B cell (primary cell): ENCODE measurements at places on chromosomes 12 and 14. TPM values are rescaled to one million over a fixed set of nuclear protein-coding genes. Genes with fewer than 3 reads are reported as not detected.
A peak's percentile ranks its signal among the peaks of the same experiment; 100 is the strongest.

DNA sequence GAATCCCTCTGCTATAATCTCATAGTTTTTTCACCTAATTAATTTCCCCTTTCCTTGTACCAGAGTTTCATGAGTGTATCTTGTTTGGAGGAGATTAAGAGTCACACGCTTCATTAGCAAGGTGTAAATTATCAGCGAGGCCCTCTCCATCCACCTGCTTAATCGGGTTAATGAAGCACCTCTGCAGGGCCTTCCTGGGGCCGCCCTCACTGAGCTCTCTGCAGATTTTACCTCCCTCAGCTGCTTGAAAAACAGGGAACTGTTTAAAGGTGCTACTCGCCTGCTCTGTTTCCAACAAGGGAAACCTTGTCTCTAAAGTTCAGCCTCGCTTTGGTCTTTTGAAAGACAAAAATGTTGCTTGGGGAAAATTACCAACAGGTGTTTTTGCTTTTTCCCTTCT, 35.8 kb downstream of the OTX2 start:
- H3K27ac ChIP-seq = no peak overlapping the region
- DNase-seq = no peak

The PKP2 gene
- not detected in 2 replicates for polyA plus RNA-seq

The PROX2 gene
- polyA plus RNA-seq = 0.03 and 0.04 TPM in 2 replicates

The PIANP gene
- 0.23 and 0.24 TPM in 2 replicates for polyA plus RNA-seq

DNA sequence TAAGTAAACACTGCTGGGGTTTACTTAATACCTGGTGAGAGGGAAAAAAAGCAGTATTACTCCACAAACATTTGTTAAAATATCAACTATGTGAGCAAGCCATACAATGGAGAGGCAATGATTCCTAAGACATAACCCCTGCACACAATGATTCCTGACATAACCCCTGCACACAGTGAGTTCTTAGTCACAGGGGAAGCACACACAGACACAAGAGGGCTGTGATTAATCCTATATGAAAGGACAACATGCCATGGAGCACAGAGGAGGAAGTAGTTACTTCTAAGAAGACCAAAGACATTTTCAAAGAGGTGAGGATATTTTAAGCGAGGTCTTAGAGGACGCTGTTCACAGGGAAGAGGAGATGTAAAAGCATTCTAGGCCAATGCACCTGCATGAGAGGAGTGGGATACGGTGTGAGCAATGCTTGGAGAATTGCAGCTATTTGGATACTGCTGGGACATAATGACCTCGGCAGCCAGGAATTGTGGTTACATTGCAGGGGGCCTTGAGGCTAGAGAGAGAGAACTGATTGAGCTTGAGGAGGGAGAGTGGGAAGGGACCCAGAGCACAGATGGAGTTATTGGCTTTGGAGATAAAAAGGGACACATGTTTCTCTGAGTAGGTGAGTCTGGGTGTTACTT, 211.9 kb downstream of the APAF1 start:
- no peaks in the 10 kb centered on the region for H3K36me3 ChIP-seq
- no peaks in the 10 kb centered on the region for H3K27me3 ChIP-seq

DNA sequence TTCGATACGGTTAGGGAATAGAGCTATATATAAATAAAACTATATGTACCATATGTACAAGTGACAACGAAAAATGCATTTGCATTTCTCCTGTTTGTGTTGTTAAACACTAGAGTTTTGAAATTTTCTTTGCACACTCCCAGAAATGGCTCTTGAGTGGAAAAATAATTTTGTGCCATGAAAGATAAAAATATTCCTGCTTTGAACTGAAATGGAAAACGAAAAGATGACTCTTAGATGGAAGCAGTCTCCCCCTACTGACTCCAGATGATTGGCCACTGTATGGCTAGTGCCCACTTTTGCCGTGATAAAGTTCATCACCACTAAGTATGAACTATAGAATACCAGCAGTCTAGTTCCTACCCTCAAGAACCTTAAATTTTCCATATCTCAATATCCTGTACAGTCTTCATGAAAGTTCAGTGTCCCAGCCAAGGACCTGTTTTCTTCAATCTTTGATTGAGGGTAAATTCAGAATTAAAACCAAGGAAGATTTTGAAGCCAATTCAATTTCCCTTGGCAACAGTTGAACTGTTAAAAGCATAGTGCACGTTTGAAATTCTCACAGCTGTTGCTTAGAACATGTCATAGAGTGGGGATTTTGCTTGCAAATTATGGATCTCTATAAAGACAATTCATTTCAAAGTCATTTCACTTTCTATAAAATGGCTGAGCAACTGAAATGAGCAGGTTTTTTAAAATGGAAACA, 1.6 kb upstream of the PPP2R5E start:
- H3K27ac ChIP-seq = no peak overlapping the region
- DNase-seq = no peak
- no peak overlapping the region for H3K4me3 ChIP-seq
- H3K4me1 ChIP-seq = peaks cover 21% of the 10 kb centered on the region

DNA sequence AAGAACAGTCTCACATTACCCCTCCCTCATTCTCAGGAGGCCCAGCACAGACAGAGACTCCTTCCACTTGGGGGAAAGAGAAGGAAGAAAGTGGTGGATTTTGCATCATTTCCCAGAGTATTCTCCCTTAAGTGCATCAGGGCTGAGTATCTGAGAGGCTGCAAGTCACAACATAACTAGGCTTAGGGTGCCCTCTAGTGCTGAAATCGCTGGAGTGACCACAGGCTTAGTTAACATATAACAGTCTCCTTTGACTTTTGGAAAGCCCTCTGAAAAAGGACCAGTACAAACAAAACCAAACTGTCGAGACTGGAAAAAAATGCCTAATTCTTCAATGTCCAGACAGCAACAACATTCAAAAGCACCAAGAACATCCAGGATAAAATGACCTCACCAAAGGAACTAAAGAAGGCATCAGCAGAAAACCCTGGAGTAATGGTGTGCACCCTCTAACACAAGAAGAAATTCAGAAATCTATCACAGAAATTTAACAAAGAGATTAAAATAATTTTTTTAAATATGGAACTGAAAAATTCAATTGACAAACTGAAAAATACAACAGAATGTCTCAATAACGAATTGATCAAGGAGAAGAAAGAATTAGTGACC, 412.3 kb downstream of the RPS29 start:
- H3K27ac ChIP-seq = no peak overlapping the region
- DNase-seq = peak; percentile 81
- H3K27me3 ChIP-seq = no peaks in the 10 kb centered on the region

The BIN2 gene
- 100 and 101 TPM in 2 replicates for polyA plus RNA-seq

GRCh38 chr12:42315108-42315507, 10.8 kb downstream of the ZCRB1 start:
- H3K27ac ChIP-seq = no peak overlapping the region
- no peaks in the 10 kb centered on the region for H3K27me3 ChIP-seq
- no peak for DNase-seq
- H3K36me3 ChIP-seq = peaks cover 4% of the 10 kb centered on the region
- H3K4me3 ChIP-seq = no peak overlapping the region
- no peaks in the 10 kb centered on the region for H3K4me1 ChIP-seq

DNA sequence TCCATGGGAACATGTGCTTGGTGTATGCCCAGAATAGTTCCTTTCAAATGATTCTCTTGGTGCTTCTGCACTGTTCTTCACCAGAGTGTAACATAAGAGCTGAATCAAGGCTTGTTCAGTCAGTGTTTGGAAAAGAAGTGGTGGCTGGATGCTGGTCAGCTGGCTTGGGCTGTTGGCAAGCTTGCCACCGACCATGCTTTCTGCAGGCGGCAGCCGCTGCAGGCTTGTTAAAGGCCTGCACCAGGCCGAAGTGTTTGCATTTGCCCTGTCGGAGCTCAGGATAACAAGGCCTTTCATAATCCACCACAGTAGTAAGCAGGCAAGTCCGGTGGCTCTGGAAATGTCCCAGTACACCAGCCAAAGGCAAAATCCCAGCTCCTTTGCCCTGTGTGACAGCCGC, 26.9 kb downstream of the DAAM1 start:
- H3K27me3 ChIP-seq = no peaks in the 10 kb centered on the region
- H3K4me3 ChIP-seq = no peak overlapping the region
- H3K4me1 ChIP-seq = peaks cover 5% of the 10 kb centered on the region
- no peaks in the 10 kb centered on the region for H3K36me3 ChIP-seq
- H3K27ac ChIP-seq = no peak overlapping the region

The BBS10 gene
- polyA plus RNA-seq = 1.9 TPM in 2 replicates

The SLC38A6 gene
- polyA plus RNA-seq = 6.2 and 6.4 TPM in 2 replicates

DNA sequence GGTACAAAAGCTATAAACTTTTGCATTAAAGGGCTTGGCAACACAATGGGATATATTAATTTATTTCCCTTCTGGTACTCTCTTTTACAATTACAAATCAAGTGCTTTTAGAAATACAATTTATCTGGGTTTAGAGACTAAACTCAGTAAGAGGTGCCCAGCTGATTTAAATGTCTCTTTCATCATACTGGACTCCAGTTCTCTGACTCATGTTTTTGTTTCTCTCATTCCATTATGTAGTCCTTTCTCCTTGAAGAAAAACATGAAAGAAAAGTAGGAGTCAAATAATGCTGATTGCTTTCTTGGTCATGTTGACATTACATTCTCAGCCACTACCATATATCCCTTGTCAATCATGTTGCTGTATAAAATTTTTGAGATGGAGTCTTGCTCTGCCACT, 36.3 kb upstream of the CFL2 start:
- H3K4me1 ChIP-seq = no peaks in the 10 kb centered on the region
- no peaks in the 10 kb centered on the region for H3K27me3 ChIP-seq
- H3K4me3 ChIP-seq = no peak overlapping the region
- no peaks in the 10 kb centered on the region for H3K36me3 ChIP-seq

GRCh38 chr12:3342051-3342450, 149.0 kb upstream of the PRMT8 start:
- H3K4me1 ChIP-seq = no peaks in the 10 kb centered on the region
- H3K27ac ChIP-seq = no peak overlapping the region
- H3K27me3 ChIP-seq = peaks cover 17% of the 10 kb centered on the region
- peak; percentile 15 for DNase-seq

- peaks cover 69% of the 10 kb centered on the region for H3K4me1 ChIP-seq
- H3K27ac ChIP-seq = peak overlapping the region; percentile 66
- H3K36me3 ChIP-seq = peaks cover 17% of the 10 kb centered on the region
- DNase-seq = no peak
Observed at GRCh38 chr12:64681200-64682052, 71.1 kb downstream of the RASSF3 start.

DNA sequence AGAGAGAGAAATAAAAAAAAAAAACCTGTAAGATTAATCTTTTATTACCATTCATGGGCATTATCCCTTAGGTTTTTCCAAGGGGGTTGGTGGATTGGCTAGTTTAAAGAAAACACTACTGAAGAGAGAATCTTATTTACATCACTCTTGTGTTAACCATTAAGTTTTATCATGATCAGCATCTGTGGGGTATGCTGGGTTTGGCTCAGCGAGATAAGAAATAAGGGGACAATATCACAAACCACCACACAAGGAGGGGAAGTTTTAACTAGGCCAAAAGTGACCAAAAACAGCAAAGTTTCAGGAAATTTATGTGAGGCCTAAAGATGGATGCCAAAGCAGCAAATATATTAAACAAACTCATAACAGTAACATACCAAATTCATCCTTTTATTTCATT, 548.6 kb downstream of the SLC16A7 start:
- no peak for DNase-seq
- H3K4me1 ChIP-seq = no peaks in the 10 kb centered on the region
- H3K27me3 ChIP-seq = no peaks in the 10 kb centered on the region
- no peak overlapping the region for H3K27ac ChIP-seq
- H3K36me3 ChIP-seq = no peaks in the 10 kb centered on the region

DNA sequence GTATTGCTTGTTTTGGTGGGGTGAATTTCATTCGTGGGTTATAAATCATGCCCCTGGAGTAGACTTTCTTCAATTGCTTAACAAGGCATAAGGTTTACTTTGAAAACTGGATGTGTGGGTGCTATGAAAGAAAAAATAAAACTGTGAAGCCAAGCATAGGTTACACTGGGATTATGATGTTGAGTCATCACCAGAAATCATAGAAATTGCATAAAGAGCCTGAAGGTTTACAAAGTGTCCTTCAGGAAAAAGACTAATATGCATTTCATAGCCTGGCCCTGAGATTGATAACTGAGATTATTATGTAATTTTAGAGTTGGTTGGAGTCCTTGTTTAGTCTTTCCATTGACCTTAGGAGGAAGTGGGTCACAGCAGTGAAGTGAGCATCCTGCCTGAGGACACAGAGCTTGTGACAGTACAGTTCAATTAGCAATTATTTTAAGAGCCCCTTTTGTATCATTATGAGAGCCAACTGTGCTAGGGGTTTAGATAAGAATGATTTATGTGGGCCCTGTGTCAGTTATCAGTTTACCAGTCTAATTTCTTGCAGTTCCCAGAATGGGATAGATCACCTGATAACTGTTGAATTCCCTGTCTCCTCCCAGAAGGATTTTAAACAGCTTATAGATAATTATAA, 13.6 kb downstream of the LRRK2 start:
- H3K4me3 ChIP-seq = no peak overlapping the region
- no peak for DNase-seq
- H3K4me1 ChIP-seq = peaks cover 43% of the 10 kb centered on the region
- H3K36me3 ChIP-seq = peaks cover 43% of the 10 kb centered on the region

The IAPP gene
- not detected in 2 replicates for polyA plus RNA-seq

The ADGRD1 gene
- polyA plus RNA-seq = 1.7 and 2.2 TPM in 2 replicates

- DNase-seq = no peak
- H3K36me3 ChIP-seq = no peaks in the 10 kb centered on the region
- H3K4me1 ChIP-seq = no peaks in the 10 kb centered on the region
- H3K27me3 ChIP-seq = no peaks in the 10 kb centered on the region
- no peak overlapping the region for H3K27ac ChIP-seq
Observed at GRCh38 chr12:18430425-18431048, 169.2 kb downstream of the PIK3C2G start.

- H3K4me1 ChIP-seq = no peaks in the 10 kb centered on the region
- no peak for DNase-seq
- no peak overlapping the region for H3K27ac ChIP-seq
- H3K36me3 ChIP-seq = no peaks in the 10 kb centered on the region
- no peak overlapping the region for H3K4me3 ChIP-seq
Observed at GRCh38 chr12:49030714-49031572, 12.4 kb upstream of the PRKAG1 start.

DNA sequence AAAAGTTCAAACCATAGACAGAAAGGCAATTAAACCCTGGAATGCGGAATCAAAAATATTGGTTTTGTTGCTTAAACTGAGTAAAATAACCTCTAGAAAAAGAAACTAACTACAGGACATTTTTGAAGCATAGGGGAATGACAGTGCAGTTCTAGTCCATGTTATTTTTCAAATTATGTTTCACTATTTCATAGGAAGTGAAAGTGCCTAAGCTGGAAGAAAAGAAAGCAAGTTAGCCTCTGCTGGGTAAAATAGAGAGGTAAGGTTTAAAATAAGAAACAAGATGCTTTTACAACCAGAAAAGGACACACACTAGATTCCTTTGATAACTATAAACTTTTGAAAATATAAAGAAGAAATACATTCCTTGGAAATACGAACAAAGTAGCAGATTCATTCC, 1.1 kb downstream of the CLECL1 start:
- H3K27ac ChIP-seq = peak overlapping the region; percentile 83
- DNase-seq = peak; percentile 69
- H3K27me3 ChIP-seq = no peaks in the 10 kb centered on the region

The ARHGEF40 gene
- polyA plus RNA-seq = 0.53 and 1.0 TPM in 2 replicates

DNA sequence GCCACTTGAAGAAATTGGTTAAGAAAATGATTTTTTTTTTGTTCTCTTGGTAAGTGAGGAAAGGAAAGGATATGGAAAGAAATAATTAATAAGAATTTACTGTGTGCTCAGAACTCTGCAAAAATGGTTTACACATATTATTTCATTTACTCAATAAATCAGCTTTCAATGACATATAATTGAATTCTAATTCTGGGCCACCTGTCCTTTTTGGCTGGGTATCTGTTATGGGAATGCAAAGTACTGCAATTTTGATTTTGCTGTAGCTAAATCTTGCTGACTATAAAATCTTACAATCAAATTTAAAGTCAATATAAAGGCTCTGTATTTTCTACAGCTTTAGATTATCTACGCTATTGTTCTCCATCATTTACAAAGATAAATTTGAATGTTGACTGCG, 147.1 kb downstream of the GRIP1 start:
- H3K27ac ChIP-seq = no peak overlapping the region
- H3K36me3 ChIP-seq = no peaks in the 10 kb centered on the region
- H3K4me1 ChIP-seq = no peaks in the 10 kb centered on the region
- H3K27me3 ChIP-seq = no peaks in the 10 kb centered on the region
- H3K4me3 ChIP-seq = no peak overlapping the region
- DNase-seq = no peak
